ENCODE measurements at places on chromosomes 16 and 17.

DNA sequence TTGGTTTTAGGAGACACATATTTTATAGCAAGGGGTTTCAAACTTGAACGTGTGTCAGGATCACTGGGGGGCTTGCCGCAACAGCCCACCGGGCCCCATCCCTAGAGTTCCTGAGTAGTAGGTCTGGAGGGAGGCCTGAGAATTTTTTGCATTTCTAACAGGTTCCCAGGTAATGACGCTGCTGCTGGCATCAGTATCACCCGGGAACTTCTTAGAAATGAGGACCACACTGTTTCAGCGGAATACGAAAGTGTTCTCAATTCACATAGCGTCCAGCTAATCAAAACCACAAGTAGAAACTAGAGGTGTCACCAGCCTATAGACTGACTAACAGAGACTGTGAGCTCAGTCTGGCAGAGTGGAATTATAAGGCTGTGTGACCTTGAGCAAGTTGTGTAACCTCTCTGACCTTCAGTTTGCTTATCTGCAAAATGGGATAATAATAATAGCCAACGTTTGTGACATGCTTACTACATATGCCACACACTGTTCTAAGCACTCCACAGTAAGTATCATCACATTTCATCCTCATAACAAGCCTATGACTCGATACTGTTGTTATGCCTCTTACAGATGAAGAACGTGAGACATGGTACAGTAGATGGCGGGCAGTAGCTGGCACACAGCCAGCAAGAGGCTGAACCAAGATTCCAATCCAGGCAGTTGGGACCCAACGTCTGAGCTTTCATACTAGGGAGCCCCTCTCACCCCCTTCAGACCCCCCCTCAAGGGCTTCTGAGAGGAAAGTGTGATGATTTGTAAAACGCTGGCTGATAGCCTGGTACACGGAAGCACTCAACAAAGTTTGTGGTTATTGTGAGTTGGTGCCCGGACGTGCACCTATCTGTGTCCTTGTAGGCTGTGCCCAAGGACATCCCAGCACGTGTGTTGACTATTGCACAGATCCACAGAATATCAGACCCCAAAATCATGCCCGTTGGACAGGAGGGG, 4.6 kb upstream of the ICAM2 start:
- peak; percentile 86 for DNase-seq

DNA sequence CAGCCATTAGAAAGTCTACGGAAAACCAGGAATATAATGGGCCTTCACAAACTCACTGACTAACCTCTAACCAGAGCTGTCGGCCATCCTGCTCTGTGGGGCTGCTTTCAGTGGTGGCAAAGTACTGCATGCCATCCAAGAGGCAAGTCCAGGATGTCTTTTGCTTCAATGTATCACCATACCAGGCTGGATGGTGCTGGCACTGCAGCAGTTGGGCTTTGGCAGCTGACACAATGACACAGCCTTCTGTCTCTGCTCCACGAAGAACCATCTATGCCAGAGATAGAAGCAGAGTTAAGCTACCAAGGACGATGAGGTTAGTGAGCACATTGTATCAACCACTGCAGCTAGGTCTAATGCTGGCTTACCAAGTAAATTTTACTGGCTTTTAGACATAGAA, 9.7 kb upstream of the RSKR start:
- DNase-seq: no peak

DNA sequence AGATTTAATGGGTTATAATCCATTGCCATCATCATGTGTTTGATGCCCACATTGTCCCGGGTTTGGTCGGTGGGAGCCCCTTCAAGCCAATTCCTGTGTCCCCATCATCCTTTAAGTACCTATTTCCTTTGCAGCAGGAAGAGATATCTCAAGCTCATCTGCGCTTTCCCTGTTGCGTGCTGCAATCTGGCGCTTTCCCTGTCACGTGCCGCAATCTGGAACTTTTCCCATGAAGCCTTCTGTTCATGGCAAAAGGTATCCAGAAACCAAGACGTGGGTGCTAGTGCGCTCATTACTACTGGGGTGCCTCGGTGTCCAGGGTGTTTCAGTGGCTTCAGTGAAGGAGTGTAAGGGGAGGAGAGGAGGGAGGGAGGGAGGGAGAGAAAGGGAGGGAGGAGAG, 174.6 kb upstream of the ZNF469 start:
- no peak for DNase-seq

- DNase-seq: no peak
Measured at GRCh38 chr17:45927247-45927646, 32.9 kb downstream of the MAPT start.

DNA sequence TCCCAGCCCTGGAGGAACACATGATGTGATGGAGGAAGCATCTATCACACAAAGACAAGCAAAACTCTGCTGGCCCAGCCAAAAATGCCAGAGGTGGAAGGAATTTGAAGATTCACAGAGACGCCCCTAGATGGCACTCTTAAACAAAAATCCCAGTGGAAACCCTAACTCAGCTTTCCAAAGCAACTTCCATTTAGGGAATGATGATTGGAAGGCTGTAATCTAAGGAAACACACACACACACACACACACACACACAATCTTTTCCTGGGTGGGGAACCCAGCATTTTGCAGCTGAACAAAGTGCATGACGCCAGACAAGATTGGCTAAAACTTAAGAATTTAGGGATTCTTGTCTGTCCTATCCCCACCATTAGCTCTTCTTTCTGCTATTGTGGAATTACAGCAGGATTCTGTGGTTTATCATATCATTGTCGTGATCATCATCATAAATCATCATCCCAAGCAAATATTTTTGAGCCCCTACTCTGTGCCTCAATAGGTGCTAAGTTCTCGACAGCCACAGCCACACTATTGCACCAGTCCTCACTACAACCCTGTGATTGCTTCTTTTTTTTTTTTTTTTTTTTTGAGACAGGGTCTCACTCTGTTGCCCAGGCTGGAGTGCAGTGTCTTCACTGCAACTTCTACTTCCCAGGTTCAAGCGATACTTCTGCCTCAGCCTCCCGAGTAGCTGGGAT, 1.6 kb upstream of the LDAF1 start:
- peak; percentile 27 for DNase-seq

DNA sequence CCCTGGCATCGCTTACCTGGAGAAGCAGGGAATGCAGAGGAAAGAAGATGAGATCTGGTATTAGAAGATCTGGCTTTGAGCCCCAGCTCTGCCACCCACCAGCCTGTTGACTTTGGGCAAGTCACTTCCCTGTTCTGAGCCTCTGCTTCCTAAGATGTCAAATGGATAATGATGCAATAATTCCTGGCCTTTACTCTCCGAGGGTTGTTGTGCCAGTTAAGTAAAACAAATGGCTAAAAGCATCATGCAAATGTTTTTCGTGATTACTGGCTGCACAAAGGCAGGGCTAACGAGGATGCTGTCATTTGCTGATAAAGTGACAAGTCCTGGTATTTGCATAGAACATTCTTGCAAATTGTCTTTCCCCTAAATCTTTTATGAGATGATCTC, 1.3 kb upstream of the ZNF821 start:
- DNase-seq: no peak

DNA sequence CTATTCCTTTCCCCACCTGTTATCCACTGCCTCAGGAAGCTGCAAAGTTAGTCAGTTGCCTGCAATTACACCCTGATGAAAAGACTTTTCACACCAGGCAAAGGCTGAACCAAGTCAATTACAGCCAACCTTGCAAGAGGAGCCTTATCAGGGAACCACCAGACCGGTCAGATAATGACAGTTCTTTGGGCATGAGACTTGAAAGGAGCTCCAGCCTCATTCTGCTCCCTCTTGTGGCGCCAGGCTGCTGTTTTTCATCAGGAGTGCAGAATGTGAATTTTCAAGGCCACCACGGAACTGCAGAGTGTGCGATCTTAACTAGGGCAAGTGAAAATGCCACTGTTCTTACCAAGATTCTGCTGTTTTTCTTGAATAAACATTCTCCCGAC, 22.5 kb downstream of the DNAI2 start:
- peak; percentile 64 for DNase-seq

Data from activated CD4-positive, alpha-beta T cell treated with anti-CD3 and anti-CD28 coated beads, Interleukin-10, Interleukin-2, amounts not matched to agents 100 ng/mL and 50 ng/mL, durations not matched to agents 16 hours and 8 hours (primary cell).